NCI-H510A (cell line): ENCODE measurements at places on chromosomes 5 and 9.

DNA sequence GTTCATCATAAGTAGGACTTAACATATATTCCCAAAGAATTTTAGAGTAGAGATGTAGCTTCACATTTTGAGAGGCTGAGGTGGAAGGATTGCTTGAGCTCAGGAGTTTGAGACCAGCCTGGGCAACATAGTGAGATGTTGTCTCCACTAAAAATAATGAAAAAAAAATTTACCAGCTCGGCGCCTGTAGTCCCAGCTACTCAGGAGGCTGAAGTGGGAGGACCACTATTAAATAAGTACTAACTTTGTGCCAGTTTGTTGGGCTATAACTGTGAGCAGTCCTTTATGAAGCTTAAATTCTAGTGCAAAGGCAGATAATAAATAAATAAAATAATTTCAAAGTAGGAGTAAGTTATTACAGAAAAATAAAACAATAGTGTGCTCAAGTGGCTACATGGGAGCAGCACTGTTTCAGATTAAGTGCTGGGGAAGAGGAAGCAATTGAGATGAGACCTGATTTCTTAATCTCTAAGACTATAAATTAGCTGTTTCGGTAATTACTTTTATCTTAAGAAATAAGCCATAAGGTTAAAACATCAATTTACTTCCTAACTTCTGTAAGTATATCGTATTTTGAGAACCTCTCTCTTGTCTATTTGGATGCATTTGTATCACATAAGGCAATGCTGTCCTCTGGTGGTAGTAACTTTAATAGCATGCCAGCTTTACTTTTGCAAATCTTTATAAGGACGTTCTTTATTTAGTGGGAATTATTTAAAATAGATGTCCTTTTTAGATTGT, 98.9 kb downstream of the CSNK1G3 start:
- no peak for DNase-seq

DNA sequence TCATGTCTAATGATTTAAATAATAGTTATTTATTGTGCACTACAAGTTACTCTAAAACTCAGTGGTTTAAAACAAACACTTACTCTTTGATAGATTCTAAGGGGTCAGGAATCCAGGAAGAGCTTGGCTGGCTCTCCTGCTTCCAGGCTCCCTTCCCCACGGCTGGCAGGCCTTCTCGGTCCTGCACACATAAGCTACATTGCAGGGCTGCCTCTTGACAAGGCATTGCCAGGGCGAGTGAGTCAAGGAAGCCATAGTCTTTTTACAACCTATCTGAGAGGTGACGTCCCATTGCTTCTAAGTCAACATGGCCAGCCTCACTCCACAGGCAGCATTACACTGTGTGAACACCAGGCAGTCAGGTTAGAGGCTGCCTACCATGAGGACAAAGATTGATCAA, 119.8 kb downstream of the AUH start:
- DNase-seq = peak; percentile 55

DNA sequence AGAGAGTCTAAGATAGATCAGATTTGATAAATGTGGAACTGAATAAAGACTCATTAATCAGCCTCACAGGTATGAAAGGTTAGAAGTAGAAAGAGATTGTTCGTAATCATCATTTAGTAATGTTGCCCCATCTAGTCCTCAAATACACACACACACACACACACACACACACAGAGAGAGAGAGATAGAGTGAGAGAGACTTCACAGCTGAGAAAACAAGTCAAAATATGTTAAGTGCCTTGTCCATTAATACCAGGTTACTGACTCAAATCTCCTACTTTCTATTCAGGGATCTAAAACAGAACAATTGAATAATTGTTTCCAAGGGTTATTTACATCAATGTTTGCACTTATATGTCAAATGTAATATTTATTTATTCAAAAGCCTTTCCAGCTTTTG, 284.6 kb downstream of the MRPS30 start:
- DNase-seq = no peak

GRCh38 chr9:114613919-114614318, 2.8 kb downstream of the TMEM268 start:
- no peak for DNase-seq

GRCh38 chr5:138938526-138938925, 63.4 kb upstream of the LRRTM2 start:
- no peak for DNase-seq

DNA sequence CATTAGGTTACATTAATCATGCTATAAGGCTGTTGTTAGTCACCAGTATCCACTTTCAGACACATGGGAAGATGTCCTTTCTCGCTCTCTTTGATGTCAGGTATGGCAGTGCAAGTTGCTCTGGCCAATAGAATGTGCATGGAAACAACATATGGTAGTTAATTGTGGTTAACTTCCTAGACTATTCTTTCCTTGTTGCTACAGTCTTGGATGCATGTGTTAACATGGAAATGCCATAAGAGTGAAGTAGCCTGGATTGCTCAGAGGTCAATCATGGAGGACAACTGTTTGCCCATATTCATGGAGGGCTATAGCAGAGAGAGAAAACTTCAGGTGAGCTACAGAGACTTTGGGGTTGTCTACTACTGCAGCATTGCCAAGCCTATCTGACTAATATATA, 245.8 kb upstream of the GAS1 start:
- no peak for DNase-seq

DNA sequence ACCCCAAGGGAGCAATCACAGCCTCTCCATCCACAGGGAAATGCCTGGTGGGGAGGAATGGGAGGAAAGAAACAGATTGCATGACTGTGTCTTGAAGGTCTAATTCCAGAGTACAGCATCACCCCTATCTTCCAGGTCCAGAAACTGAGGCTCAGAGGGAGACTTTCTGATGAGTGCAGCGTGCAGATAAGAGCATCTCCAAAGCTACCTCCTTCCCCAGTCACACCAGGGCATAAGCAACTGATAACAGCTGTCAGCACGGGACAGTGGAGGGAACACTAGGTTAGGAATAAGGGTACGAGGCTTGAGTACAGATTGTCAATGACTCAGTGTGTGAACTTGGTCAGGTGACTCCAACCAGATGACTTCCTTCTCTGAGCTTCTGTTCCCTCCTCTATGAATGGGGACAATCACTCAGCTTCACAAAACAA, 126.9 kb downstream of the KCNIP1 start:
- no peak for DNase-seq

- DNase-seq = no peak
Measured at GRCh38 chr5:35047785-35048404, at the start of gene AGXT2. AGXT2 (minus strand) TSS chr5:35047949; CDS start chr5:35047892, 57 bp downstream.

GRCh38 chr9:12735665-12736064, 39.2 kb upstream of the LURAP1L start:
- DNase-seq = no peak

DNA sequence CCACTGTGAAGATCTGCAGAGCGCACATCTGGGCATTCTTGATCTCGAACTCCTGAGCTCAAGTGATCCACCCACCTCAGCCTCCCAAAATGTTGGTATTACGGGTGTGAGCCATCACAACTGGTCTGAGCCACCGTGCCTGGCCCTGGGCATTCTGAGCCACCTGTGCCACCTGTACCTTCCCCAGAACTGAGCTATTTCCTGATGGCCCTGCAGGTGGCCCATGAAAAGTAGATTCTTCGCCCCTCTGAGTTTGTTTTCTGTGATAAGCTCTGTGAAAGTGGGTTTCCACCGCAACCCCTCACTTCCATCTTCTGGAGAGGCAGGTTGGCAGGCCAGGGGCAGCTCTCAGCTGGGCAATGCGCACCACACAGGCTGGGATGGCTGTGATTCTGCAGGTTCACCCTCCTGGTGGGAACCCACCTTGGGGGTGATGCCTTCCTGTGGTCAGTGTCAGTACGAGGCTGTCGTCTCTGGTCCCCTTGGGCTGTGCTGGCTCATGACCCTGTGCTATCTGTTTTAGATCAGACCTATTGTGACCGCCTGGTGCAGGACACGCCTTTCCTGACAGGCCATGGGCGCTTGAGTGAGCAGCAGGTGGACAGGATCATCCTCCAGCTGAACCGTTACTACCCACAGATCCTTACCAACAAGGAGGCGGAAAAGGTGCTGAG, 11.3 kb downstream of the CARD19 start:
- DNase-seq = no peak

DNA sequence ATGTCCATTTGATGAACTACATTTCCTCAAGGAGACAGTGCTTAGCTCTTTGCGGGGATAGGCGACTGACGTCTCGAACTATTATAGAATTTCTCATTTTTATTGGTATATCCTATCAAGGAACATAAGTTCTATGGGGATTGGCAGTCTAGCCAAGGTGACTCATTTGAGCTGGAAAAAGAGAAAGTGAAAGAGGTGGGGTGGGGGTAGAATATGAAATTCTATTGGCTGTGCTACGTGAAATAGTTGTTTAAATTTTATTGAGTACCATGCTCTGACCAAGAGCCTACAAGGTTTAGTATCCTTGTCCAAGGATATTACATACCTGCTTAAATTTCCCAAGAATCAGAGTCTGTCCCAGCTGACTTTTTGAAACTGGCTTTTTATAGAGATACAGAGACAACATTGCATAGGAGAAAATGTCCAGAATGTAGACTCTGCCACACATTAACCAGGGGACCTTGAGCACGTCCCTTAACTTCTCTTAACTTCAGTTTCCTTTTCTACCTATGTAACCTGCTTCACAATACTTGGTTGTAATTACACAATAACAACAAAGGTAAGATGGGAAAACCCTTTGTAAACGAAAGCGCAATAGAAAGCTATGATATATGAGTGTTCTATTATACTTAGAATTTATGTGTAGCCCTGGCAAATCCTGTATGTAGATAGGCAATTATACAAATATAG, 226.4 kb upstream of the WWC1 start:
- no peak for DNase-seq

DNA sequence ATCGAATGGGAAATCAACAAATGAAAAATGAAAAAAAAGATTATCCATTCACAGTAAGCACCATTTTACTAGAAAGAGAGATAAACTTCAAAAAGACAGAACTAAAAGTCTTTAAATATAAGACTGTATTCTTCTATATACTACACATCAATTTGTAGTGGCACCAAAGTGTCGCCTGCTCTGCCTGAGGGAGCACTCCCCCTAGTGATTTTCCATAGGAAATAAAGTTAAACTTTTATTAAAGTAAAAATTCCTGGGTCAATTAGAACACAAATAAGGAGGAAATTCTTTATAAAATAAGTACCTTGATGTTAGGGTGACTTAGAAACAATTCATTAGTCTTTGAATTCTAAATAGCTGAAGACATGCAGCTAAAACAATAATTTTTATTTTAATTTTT, 9.7 kb downstream of the RAD1 start:
- no peak for DNase-seq

DNA sequence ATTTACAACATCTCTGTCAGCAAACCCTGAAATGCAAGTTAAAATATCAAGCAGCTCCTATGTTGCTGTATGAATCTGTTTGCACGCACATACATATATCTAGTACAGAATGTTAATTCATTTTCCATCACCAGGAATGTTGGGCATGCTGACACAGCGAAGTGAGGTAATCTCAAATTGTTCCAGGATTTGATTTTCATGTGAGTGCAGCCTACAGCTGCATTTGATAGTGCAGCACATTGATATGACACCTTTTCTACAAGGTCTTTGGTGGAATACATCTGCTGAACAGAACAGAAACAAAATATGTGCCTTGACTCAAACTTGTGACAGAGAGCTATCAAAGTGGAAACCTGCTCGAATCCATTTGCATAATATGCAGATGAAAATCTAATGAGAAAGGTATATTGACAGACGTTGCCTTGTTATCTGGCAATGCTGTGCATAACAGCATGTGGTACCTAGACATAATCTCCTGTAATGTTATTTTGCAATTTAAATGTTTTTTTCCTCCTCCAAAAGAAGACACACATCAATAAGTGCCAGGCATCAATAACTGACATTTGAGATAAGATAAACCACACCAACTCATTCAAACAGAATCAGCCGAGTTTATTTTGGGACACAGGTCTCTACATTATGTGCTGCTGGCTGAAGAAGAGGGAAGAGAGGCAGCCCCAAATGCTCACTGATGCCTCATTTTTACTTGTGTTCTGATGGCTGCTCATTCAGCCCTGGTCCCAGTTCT, 512.2 kb downstream of the ZNF608 start:
- DNase-seq = no peak

DNA sequence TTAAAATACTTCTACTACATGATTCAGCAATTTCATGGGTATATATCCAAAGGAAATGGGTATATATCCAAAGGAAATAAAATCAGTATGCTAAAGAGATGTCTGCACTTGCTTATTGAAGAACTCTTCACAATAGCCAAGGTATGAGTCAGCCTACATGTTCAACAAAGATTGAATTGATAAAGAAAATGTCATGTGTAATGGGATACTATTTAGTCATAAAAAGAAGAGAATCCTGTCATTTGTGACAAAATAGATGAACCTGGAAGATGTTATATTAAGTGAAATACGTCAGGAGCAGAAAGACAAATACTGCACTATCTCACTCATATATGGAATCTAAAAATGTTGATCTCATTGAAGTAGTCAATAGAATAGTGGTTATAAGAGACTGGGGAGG, 944.5 kb upstream of the CTNND2 start:
- no peak for DNase-seq

GRCh38 chr5:132528021-132528420, 15.3 kb downstream of the IL5 start:
- no peak for DNase-seq

- peak; percentile 71 for DNase-seq
Measured at GRCh38 chr9:6007770-6008168, 7.7 kb downstream of the RANBP6 start.

GRCh38 chr9:4748612-4749011, 7.6 kb upstream of the AK3 start:
- no peak for DNase-seq

- no peak for DNase-seq
Measured at GRCh38 chr9:136157477-136158265, 39.0 kb upstream of the TMEM250 start.

GRCh38 chr5:53560028-53560427, 411 bp upstream of the NDUFS4 start:
- no peak for DNase-seq

DNA sequence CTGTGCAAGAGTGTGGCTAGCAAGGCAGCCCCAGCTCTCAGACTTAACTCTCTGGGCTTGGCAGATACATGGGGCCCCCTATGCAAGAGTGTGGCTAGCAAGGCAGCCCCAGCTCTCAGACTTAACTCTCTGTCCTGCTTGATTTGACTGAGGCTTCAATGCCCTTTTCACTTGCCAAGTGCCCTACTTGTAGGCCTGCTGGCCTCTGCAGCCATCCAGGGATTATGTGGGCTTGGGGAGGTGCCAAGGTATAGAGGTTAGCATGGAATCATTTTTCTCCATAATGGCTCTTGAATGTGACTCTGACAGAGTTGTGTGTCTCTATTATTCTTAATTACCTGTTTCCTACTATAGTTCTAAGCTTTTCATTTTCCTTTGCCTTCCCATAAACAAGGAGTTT, 115.5 kb upstream of the RUSC2 start:
- DNase-seq = no peak

- no peak for DNase-seq
Measured at GRCh38 chr9:81083854-81084512, 605.4 kb downstream of the TLE1 start.

GRCh38 chr5:113909782-113910181, 396.3 kb downstream of the YTHDC2 start:
- DNase-seq = no peak

- DNase-seq = no peak
Measured at GRCh38 chr9:118395415-118395814, 691.2 kb downstream of the TLR4 start.
